ENCODE measurements at places on chromosomes 6 and 20. TPM values are rescaled to one million over a fixed set of nuclear protein-coding genes. Genes with fewer than 3 reads are reported as not detected.

Gene CCM2L
- not detected for total RNA-seq

Gene PAK5
- not detected for total RNA-seq

Gene LAMA2
- 0.05 TPM for total RNA-seq

Gene OR2J3
- not detected for total RNA-seq

Gene PTK6
- total RNA-seq, result 0.32 TPM

Gene FOXS1
- not detected for total RNA-seq

DNA sequence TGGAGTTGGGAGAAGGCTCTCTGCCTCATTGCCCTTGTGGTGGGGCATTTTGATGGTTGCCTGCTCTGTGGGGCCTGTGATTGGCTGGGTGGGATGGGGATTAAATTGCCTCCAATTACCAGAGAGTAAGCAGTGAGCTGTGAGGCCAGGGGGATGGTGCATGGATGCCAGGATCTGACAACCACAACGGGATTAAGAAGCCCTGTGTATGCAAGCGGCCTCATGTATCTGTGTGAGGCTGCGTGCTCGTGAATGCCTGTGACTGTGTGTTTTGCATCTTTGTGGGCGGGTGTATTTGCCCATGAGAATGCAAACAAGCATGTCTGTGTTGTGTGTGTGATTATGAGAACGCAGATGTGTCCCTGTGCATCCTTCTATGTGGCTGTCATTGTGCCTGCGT is 46.1 kb downstream of the CD40 start:
- no peak for DNase-seq

DNA sequence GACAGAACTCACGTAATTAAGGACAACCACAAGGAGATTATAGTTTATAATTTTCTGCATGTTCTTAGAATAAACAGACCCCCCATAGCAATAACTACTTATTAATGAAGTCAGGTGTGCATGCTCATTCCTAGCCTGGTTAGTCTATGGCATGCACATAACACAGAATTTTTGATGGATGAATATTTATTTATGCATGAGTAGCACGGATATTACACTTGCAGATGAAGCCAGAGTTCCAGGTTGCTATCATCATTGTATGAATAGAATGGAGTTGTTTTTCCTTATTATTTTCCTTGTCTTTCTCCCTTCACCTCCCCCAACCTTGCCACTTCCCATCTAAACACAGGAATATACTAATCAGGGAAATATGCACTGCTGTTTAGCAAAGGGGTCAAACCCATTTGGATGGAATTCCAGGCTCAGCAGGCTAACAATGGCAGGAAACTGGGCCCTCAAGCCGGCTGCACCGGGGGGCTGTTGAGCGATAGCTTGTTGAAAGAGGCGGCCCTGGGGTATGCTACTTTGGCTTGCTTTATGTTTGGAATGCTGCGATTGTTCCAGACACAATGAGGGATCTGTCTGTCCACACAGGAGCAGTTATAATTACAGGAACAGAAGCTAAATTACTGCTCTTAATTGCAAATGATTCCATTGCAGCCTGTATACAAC is 112.6 kb downstream of the TMEM170B start:
- DNase-seq, result no peak

- DNase-seq, result no peak
Observed at GRCh38 chr20:61662968-61663331, 402.7 kb downstream of the TAF4 start.

DNA sequence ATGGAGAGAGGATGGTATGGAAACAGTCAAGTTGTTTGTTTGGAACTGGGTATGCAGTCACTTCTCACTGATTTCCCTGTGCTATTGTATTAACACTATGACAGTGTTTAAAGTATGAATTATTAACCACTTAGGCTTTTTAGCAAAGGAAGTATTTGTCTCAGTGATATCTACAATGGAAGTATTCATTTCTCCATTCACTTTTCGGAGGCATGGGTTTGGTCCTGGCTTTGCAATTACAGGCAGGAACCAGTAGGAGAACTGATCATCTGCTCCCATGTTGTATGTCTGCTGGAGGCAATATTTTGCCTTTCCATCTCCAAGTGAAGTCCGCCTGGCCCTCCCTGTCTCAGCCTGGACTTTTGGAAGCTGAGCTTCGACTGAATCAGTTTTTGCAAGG is 30.6 kb upstream of the EXOC2 start:
- no peak for DNase-seq

GRCh38 chr6:135128268-135128914 is 52.7 kb upstream of the MYB start:
- DNase-seq, result peak; percentile 55

GRCh38 chr20:22293886-22294285 is 290.5 kb downstream of the FOXA2 start:
- DNase-seq, result no peak

DNA sequence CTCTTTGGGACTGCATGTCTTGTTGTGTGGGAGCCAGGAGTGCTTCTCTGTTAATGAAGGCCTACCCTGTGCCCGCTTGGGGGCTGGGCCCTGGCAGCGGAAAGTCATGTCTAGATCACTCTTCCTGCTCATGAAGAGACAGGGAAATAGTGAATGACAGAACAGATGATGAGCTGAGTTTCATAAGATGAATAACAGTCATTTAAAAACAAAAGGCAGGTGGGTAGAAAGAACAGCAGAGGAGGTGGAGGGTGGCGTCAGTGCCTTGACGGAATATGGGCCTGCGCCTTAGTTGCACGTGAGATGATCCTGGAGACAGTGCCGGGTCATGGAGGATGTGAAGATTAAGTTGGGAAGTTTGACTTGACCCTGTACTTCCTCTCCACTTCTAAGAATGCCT is 85.5 kb downstream of the ARID1B start:
- DNase-seq, result no peak

GRCh38 chr20:21048841-21049273 is 57.3 kb downstream of the LINC00237 start:
- peak; percentile 24 for DNase-seq

DNA sequence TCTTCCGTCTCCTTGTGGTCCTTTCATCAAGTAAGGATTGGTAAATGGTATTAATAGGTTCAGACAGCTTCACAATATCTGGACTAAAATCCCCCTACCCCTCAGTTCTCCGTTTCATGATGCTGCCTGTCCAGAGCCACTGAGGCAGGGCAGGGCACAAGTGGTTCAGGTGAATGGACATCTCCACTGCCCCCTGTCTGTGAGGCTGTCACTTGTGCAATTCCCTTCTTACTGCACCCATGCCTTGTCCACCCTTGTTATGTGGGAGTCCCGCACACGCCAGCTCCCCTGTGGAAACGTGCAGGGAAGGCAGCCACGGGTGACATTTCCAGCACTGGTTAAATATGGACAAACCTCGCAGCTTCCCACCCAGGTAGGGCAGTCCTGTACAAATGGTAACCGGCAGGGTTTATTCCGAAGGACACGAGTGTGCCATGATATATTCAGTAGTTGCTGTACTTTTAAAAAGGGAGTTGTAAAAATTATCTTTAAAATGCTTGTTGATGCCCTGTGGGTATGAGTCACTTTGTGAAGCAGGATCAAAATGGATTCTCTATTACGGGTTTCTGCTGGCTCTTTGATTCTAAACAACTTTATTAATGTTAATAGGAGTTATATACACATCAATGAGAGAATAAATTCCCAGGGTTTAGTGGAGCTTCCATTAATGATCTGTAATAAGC is 73.5 kb downstream of the FYN start:
- no peak for DNase-seq

- DNase-seq, result no peak
Observed at GRCh38 chr6:35068206-35068605, 72.9 kb downstream of the TCP11 start.

Measured in activated T-helper 2 cell treated with anti-CD3 and anti-CD28 coated beads, Interferon-gamma antibody, Interleukin-2, Interleukin-4, amounts not matched to agents 10 μg/mL and 5 μg/mL and 100 μg/mL, durations not matched to agents 14 hours and 24 hours and 36 hours (primary cell).